ENCODE measurements at places on chromosomes 7 and 10. TPM values are rescaled to one million over a fixed set of nuclear protein-coding genes. Genes with fewer than 3 reads are reported as not detected.

- no peak for DNase-seq
Measured at GRCh38 chr10:17547060-17547459, 70.1 kb downstream of the HACD1 start.

- no peak for DNase-seq
Measured at GRCh38 chr10:23191764-23192711, at the start of gene PTF1A. Gene PTF1A (plus strand): TSS chr10:23192312. CDS start chr10:23192531, 219 bp downstream.

DNA sequence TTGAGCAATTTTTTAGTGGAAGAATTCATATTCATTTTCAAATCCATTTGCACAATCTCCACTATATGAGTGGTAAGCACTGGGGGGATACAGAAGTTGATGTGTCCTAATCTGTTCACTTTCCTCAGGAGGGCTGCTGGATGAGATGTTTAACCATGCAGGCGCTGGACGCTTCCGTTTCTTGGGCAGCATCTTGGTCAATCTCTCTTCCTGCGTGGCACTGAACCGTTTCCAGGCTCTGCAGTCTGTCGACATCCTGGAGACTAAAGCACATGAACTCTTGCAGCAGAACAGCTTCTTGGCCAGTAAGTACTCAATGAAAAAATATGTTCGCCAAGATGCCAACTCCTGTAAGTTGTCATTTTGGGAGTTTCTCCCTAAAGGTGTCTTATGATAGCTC, 179.3 kb downstream of the ABCA13 start:
- DNase-seq = no peak

DNA sequence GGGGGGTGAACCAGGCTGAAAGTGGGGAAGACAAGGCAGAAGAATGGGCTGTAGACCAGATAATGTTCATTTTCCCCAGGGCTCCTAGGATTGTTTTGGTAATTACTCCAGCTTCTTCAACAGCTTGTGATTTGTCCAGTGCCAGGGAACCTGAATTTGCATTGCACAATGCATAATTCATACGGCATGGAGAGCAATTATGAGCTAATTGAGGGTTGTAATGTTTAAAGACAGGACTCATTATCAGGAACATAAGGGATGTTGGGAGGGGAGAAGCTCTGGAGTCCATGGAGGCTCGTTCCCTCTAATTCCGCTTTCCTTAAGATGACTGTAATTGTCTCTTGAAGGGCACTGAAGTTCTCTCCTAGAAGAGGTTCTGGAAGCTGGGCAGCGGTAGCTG, 405.0 kb upstream of the ZMIZ1 start:
- no peak for DNase-seq

- no peak for DNase-seq
Measured at GRCh38 chr10:21263263-21263803, 262.1 kb downstream of the SKIDA1 start.

GRCh38 chr10:52755297-52756062, 17.1 kb downstream of the MBL2 start:
- no peak for DNase-seq

DNA sequence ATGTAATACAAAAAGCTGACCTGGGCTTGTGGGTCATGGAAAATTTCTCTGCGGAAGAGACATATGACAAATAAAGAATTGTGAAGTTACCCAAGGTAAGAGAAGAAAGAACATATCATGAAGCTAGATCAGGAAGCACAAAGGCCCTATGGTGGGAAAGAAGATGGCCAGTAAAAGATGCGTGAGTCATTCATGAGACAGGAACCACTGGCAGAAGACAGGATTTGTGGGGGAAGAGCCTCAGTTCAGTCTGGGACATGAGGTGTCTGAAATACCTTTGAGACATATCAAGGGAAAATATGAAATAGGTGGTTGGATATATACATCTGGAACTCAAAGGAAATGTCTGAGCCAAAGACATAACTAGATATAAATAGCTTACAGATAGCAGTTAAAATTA, 27.7 kb upstream of the AMPH start:
- no peak for DNase-seq

GRCh38 chr7:124801330-124801895, 35.8 kb upstream of the GPR37 start:
- DNase-seq = no peak

- no peak for DNase-seq
Measured at GRCh38 chr10:12685261-12686058, 316.1 kb downstream of the CCDC3 start.

BCCIP gene
- polyA plus RNA-seq = 109 TPM

HDAC9 gene
- 12.3 TPM for polyA plus RNA-seq

HSPA12A gene
- polyA plus RNA-seq = 35.8 TPM

DLG5 gene
- 42.0 TPM for polyA plus RNA-seq

IQCE gene
- polyA plus RNA-seq = 23.4 TPM

NANOS1 gene
- polyA plus RNA-seq = 3.8 TPM

PLEKHS1 gene
- polyA plus RNA-seq = 0.04 TPM

OPTN gene
- 36.2 TPM for polyA plus RNA-seq

All from right renal pelvis (tissue), 4 donors.